ENCODE measurements at places on chromosomes 12 and 14.

GRCh38 chr14:74524076-74524811 lies 30.7 kb downstream of the ISCA2 start:
- DNase-seq = peak; percentile 45

GRCh38 chr12:113003636-113004035 lies 25.3 kb downstream of the OAS2 start:
- no peak for DNase-seq

GRCh38 chr12:101803978-101804377 lies 26.8 kb downstream of the GNPTAB start:
- no peak for DNase-seq

- no peak for DNase-seq
Measured at GRCh38 chr14:90692826-90693225, 123.4 kb downstream of the TTC7B start.

- DNase-seq = peak; percentile 35
Measured at GRCh38 chr14:74401504-74402241, 24.3 kb downstream of the SYNDIG1L start.

DNA sequence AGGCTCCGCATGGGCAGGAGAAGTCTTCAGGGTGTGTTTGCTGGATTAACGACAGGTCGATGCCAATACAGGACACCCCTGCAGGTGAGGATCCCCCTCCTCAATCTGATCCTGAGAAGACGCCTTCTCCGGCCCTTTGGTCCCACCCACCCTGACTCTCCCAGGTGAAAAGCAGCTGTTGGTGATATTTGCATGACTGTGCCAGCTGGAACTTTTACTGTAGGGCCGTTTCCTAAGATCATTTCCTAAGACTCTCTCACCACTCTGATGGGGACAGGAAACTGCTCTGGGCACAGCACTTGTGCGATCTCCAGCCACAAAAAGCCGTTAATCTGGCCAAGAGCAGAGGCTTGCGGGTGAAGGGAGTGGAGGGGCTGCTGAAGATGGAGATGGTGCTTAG lies 16.8 kb upstream of the EIF5 start:
- DNase-seq = no peak

DNA sequence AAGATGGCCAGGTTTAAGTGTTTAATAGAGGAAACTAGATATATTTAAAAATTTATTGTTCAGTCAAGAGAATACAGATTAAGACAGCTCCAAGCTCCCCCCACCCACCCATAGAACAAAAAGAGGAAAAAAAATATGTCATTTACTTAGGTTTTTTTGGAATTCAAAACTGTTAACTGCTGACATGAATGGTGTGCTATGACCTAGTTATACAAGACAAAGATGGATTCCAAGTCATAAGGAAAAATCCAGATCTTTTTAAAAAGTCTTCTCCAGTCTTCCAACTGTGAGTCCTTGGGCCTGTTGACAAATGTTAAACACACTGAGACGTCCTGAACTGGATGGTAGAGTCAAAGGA lies 1.3 kb upstream of the SETD1B start:
- DNase-seq = no peak

All from renal cortical epithelial cell (primary cell).